ENCODE measurements at places on chromosomes 6 and 20. TPM values are rescaled to one million over a fixed set of nuclear protein-coding genes. Genes with fewer than 3 reads are reported as not detected.

The DLL1 gene
- total RNA-seq = 5.6 TPM

The DSP gene
- under 0.01 TPM for total RNA-seq

The PSORS1C2 gene
- not detected for total RNA-seq

- no peaks in the 10 kb centered on the region for H3K27me3 ChIP-seq
- no peak overlapping the region for H3K4me3 ChIP-seq
- no peaks in the 10 kb centered on the region for H3K4me1 ChIP-seq
- no peak overlapping the region for H3K27ac ChIP-seq
Observed at GRCh38 chr20:39961637-39962244, 727.3 kb downstream of the MAFB start.

DNA sequence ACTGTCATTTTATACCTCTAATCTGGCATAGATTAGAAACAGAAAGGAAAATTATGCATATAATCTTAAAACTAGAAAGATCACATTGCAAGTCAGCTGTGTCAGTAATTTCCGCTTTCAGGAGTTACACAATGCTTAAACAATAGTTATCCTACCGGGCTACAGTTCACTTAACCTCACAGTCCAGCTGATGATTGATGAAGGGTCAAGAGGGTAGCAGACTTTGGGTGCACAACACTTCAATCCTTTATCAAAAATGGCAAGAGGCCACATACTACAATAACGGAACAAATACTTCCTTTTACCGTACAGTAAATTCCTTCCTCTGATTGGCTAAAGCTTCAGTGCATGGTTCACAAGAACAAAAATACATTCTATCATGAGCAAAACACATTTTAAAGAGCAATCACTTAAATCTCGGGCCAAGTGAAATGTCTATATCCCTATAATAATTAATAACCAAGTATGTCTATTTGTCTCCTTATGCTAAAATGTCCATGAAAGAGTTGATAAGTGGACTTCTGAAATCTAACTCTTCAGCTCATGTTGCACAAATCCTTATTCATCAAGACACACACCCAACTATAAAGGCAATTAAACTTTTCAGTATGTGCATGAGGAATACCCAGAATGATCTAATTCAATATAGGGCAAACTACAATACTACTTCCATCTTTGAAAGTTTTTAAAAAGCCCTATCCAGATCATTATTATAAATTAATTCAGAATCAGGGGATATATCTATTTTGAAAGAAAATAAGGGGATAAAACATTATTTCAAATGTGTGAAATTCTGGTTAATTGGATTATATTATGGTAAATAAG, 76.8 kb downstream of the HIVEP2 start:
- H3K27ac ChIP-seq = no peak overlapping the region
- peaks cover 6% of the 10 kb centered on the region for H3K4me1 ChIP-seq
- no peaks in the 10 kb centered on the region for H3K36me3 ChIP-seq
- no peaks in the 10 kb centered on the region for H3K27me3 ChIP-seq
- no peak overlapping the region for H3K4me3 ChIP-seq

GRCh38 chr6:96917098-96917497, 7.4 kb upstream of the KLHL32 start:
- H3K36me3 ChIP-seq = no peaks in the 10 kb centered on the region
- no peak for DNase-seq
- H3K4me3 ChIP-seq = no peak overlapping the region
- no peaks in the 10 kb centered on the region for H3K4me1 ChIP-seq

DNA sequence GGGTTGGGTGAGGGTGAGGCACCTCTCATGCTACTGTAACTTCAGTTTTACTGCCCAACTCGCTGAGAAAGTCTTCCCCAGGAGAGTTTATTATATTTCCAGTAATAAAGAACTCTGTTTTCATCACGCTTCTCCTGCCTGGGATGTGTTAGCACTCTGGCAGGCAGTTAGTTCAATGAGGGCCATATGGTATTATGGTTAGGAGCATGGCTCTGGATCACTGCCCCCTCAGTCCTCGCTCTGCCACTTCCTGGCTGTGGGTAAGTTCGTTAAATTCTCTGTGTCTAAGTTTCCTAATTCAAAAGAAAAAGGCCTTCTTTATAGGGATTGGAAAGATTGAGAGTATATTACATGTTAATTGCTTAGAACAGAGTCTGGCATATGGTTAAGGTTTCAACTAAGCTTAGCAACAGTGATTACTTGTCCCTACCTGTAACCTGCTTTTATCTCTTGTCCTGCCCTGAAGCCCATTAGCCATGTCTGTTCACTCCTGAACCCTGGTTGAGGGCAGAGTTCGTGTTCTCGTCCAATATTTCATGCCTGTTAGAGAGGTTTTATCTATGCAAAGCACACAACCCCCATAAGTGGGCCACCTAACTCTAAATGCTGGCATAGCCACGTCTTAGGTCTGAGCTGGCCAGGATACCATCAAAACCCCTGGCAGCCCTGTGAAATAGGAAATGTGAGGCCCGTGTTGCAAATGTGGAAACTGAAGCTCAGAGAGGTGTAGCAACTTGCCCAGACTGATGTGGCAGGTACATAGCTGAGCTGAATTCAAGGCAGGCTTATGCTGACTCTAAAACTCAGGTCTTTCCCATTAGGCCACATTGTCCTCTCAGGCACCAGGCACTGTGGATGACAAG, 342.5 kb upstream of the JARID2 start:
- no peaks in the 10 kb centered on the region for H3K27me3 ChIP-seq
- no peaks in the 10 kb centered on the region for H3K4me1 ChIP-seq
- no peak overlapping the region for H3K27ac ChIP-seq
- H3K4me3 ChIP-seq = no peak overlapping the region
